ENCODE measurements at places on chromosomes 6 and 20.

DNA sequence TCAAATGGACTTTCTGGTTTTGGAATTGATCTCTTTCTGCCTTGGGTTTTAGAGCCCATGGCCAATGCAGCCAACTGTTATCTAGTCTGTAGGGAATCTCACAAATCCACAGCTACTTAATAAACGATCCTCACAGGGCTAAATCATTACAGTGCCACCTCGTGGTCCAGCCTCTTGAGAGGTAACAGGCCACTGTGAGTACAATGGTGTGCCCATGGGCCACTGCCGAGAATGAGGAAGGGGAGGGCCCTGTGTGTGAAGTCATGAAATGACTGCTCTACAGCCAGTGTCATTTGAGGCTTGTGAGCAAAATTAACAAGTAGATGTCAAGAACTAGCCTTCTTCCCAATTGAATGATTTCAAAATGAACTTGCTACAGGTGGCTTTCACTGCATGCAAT, 54.3 kb upstream of the GMPR start:
- no peak for DNase-seq

GRCh38 chr6:110930781-110931180, 27.7 kb upstream of the GTF3C6 start:
- no peak for DNase-seq

DNA sequence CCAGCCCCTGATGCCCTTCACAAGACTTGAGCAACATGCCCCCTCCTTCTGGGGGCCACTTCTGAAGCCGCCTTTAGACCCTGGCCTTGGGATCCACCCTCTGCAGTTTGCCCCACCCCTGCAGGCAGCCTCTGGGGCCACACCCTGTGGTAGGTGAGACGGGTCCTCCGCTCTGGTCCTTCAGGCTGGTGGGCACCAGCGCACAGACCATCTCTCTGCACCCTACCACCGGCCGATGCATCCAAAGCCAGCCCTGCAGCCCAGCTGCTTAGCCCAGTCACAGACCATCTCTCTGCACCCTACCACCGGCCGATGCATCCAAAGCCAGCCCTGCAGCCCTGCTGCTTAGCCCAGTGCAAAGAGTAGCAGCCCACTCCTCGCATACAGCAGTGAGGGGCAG, 159.3 kb upstream of the ECI2 start:
- DNase-seq: no peak

DNA sequence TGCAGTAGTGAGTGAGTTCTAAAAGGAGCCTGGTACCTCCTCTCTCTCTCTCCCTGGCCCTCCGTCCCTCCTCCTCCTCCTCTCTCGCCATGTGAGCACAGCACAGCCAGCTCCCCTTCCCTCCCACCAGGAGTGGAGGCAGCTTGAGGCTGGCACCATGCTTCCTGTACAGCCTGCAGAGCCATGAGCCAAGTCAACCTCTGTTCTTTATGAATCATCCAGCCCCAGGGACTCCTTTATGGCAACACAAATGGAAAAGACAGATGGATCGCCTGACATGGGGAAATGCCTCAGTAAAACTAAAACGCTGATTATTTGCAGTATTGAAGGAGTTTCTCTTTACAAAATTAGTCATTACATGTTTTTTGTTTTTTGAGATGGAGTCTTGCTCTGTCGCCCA, 233.7 kb upstream of the ARID1B start:
- DNase-seq: no peak

DNA sequence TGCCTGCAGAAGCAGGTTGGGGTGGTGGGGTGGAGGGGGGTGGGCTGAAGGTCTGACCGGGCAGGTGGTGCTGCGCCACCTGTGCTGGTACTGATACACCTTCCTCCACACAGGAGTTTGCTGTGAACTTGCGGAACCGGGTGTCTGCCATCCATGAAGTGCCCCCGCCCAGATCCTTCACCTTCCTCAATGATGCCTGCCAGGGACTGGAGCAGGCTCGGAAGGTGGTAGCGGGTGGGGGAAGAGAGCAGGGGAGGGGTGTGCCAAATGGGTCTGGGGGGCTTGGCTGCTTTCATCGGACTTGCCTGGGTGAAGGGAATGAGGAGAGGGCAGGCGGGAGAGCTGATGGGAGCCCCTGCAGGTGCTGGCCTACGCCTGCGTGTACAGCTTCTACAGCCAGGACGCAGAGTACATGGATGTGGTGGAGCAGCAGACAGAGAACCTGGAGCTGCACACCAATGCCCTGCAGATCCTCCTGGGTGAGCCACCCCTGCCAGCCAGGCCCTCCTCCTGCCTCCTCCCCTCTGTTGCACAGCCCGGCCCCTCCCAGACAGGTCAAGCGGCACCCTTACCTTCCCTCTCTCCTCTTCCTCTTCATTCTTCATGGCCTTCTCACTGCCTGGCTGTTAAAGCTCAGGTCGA, 6.7 kb downstream of the DNPH1 start:
- no peak for DNase-seq

DNA sequence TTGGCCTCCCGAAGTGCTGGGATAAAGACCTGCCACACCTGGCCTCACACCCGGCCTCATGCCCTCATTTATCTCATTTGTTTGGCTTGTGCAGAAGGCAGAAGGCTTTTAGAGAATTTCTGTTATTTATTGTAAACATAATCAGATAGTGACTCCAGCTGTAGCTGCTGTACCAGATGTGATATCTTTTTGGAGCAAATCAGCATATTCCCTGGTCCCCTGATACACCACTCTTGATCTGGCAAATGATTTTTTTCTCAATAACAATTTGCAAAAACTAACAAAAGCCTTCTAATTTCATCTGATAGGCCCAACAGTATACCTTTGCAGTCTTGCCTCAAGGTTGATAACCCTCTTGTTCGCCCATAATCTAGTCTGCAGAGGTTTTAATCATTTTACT, 26.5 kb upstream of the TULP1 start:
- no peak for DNase-seq

GRCh38 chr20:5160882-5161281, 34.1 kb downstream of the CDS2 start:
- DNase-seq: no peak

DNA sequence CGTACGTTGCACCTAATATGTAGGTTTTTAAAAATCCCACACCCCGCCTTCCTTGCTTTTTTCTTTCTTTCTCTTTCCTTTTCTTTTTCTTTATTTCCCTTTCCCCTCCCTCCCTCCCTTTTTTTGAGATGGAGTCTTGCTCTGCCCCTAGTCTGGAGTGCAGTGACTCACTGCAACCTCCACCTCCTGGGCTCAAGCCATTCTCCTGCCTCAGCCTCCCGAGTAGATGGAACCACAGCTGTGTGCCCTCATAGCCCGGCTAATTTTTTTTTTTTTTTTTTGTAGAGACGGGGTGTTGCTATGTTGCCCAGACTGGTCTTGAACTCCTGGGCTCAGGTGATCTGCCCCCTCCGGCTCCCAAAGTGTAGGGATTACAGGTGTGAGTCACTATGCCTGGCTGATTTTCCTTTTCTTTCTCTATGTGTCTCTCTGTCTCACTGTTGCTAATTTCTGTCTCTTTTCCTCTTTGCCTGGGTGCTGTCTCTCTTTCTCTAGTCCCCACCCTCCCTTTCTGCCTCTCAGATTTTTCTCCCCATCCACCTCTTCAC, 61.2 kb downstream of the SRC start:
- no peak for DNase-seq

DNA sequence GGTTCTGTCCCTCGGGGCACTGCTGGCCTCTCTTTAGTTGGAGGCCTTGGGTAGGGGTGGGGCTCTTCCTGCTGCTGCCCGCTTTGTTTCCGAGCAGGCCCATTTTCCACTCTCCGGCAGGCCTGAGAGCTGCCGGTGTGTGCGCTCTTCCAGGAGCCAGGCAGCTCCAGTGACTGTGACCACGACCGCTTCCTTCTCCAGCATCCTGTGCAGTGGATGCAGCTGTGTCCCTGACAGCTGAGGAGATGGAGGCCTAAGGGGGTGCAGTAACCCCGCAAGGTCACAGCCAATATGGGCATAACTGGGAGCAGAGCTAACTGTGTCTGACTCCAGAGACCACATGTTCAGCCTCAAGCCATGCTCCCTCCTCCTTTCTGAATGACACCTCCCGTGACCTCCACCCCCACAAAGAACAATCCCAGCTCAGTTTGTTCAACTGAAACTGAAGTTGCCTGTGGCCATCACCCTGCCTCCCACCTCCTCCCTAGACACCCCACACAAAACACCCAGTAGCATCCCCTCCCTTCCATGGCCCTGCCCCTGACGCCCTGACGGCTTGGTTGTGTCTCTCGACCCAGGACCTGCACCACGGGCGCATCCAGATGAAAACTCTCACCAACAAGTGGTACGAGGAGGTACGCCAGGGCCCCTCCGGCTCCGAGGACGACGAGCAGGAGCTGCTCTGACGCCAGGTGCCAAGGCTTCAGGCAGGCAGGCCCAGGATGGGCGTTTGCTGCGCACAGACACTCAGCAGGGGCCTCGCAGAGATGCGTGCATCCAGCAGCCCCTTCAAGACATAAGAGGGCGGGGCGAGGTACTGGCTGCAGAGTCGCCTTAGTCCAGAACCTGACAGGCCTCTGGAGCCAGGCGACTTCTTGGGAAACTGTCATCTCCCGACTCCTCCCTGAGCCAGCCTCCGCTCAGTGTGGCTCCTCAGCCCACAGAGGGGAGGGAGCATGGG, 27.8 kb downstream of the SPATA2 start:
- no peak for DNase-seq

GRCh38 chr6:24412294-24412693, 9.6 kb downstream of the MRS2 start:
- no peak for DNase-seq

DNA sequence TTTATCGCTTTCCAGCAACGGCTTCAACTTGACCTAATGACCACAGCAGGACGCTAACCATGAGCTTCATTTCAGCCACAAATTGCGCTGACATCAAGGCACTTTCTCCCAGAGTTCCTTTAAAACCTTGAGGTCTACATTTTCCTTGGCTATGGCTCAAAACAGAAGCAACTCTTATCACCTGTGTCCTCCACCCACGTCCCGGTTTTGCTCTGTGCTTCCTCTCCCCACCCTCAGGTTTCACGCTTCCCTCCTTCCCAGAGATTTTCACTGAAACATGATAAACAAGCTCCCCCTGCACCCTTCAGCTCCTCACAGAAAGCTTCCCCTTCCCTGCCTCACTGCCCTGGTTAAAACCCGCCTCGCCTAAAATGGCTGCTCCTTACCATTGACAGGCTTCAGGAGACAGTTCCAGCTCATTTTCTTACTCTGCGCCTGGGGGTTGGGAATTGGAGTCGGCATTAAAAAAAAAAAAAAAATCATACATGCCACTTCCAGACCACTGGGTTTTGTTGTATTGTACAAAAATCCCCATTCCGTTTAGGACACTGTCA, 229.5 kb downstream of the UBE3D start:
- no peak for DNase-seq

DNA sequence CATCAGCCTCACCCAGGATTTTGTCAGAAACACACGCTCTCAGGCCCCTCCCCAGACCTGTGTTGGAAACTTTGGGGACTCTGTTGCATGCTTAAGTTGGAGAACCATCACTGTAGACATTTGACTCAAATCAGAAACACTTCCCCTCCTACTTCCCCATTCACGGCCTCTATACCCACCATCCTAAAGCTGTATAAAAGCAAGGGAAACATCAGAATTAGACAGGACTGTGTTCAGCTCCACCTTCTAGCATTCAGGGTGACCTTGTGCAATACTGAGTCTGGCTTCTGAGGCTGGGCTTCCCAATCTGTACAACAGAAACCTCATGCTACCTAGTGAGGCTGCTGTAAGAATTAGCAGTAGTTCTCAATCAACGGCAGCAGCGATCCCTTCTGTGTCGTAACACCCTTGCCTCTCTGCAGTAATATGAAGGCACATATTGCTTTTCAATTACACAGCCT, 252.3 kb downstream of the LY86 start:
- DNase-seq: no peak

DNA sequence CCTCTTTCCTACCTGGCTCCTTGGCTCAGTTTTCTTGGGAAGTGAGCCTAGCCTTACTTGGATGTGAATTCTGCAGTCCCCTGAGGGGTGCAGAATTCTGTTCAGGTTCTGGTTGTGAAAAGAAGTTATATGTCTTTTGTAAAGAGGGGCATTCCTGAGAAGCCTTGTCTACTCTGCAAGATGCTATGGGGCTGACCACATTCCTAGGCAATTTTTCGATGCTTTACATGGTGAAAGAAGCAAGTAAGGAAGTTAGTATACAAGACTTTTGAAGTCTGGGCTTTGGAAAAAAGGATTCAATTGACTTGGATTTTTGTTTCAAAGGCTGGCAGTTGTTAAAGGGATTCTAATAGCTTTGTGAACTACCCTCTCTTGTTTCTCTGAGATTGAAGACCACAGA, 167.9 kb upstream of the STMND1 start:
- no peak for DNase-seq

DNA sequence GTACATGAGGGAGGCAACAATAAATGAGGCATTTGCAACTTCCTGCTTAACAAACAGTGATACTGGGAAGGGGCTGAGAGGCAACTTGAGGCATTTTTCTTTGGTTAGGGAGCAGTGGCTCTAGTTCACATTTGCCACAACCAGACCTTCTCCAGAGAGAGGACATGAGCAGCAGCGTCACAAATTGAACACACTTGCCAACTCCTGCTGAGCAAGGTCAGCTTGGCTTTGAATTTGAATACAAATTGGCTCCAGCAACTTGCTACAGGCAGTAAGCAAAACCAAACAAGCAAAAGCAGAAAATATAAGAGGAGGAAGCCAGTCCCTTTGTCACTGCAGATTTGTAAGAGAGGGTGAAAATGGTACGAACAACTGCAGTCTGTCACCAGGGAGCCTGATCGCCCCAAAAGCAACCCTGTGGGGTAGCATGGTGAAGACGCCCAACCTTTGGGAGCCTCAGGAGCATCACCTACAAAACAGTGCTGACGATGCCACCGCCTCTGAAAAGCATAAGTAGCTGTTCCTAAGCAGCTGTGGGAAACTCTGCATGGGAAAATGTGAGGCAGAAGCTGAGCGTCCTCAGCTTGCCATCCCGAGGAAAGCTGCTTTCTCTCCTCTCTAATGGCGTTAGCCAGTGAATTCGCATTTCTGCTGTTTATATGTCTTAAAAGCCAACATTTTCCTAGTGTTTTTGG, 378.7 kb downstream of the RNGTT start:
- no peak for DNase-seq

DNA sequence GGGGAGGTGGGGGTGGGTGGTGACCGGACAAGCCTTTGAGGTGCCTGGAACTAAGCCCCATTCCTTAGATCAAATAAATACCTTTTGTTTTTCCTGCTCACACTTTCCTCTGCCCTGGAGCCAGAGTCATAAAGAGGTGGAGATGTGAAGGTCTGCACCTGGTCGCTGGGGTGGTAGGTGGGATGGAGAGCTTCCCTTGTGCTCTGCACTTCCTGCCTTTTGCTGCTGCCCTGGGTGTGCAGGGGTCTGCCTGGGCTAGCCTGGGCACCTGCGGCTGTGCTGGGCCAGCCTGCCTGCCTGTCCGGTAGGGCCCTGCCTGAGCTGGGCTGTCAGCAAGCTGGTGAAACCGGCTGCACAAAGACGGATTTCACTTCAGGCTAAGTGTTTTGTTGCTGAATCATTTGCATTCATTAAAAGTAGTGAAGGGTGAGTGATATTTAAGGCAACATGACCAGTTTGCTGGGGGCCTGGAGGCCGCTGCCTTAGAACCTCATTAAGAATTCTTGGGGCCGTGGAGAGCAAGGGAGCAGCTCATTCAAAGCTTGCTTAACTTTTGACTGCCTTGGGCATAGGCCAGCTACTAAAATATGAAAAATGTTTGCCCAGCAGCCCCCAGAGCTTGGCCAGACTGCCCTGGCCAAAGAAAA, 20.5 kb downstream of the PTK7 start:
- no peak for DNase-seq

GRCh38 chr20:58784321-58785074, 66.2 kb downstream of the GNAS-AS1 start:
- DNase-seq: no peak

Data from cerebellar nuclear complex (tissue), 1 donor.